RWPE2 (cell line): ENCODE measurements at places on chromosomes 6 and 20.
A peak's percentile ranks its signal among the peaks of the same experiment; 100 is the strongest.

- DNase-seq, result no peak
These were observed 70.4 kb upstream of the NFATC2 start for GRCh38 chr20:51612896-51613295.

DNA sequence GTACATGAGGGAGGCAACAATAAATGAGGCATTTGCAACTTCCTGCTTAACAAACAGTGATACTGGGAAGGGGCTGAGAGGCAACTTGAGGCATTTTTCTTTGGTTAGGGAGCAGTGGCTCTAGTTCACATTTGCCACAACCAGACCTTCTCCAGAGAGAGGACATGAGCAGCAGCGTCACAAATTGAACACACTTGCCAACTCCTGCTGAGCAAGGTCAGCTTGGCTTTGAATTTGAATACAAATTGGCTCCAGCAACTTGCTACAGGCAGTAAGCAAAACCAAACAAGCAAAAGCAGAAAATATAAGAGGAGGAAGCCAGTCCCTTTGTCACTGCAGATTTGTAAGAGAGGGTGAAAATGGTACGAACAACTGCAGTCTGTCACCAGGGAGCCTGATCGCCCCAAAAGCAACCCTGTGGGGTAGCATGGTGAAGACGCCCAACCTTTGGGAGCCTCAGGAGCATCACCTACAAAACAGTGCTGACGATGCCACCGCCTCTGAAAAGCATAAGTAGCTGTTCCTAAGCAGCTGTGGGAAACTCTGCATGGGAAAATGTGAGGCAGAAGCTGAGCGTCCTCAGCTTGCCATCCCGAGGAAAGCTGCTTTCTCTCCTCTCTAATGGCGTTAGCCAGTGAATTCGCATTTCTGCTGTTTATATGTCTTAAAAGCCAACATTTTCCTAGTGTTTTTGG is 378.7 kb downstream of the RNGTT start:
- DNase-seq, result no peak

GRCh38 chr6:113120582-113121285 is 736.4 kb upstream of the MARCKS start:
- peak; percentile 75 for DNase-seq

GRCh38 chr6:20182926-20183521 is 29.2 kb downstream of the MBOAT1 start:
- peak; percentile 66 for DNase-seq

DNA sequence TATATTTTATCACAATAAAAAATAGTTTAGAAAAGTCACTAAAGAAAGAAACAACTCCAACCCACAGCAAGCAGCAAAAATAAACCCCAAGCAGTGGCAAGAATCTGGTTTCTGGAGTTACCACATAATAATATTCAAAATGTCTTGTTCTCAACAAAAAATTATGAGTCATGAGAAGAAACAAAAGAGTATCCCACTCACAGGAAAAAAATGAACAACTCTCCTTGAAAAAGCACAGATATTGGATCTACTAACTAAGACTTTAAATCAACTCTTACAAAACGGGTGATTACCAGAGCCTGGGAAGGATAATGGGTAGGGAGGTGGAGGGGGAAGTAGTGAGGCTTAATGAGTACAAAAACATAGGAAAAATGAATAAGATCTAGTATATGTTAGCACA is 425.6 kb downstream of the PLCB1 start:
- DNase-seq, result no peak

GRCh38 chr20:16295534-16295933 is 277.7 kb downstream of the KIF16B start:
- no peak for DNase-seq

- DNase-seq, result peak; percentile 81
These were observed 10.3 kb upstream of the LPIN3 start for GRCh38 chr20:41330343-41330720.

DNA sequence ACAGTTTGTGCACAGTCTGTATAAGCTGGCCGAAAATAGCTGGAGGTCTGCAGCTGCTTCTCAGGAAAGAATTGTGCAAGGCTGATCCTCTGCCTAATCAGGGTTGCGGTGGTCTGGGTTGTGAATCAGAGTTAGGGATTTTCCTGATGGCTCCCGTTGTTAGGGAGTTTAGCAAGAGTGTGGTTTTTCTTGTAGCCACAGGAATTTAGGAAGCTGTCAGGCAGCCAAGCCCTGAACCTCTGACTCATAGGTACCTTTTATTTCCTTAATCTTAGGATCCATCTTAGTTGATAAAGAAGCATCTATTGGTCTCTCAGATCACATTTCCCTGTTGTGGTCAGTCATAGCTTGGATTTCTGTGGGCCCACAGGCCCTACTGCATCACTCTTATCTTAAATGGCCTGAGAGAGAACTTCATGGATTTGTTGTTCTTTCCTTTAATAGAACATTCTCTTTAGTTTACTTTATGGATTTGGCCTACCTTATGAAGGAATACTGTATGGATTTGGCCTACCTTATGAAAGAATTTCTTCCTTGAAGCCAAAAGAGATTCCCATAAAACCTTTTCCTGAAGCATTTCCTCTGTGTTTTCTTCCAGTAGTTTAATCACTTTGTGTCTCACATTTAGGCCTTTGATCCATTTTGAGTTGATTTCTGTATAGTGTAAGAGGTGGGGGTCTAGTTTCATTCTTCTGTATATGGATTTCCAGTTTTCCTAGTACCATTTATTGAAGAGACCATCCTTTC is 10.3 kb downstream of the KIF25 start:
- peak; percentile 84 for DNase-seq

DNA sequence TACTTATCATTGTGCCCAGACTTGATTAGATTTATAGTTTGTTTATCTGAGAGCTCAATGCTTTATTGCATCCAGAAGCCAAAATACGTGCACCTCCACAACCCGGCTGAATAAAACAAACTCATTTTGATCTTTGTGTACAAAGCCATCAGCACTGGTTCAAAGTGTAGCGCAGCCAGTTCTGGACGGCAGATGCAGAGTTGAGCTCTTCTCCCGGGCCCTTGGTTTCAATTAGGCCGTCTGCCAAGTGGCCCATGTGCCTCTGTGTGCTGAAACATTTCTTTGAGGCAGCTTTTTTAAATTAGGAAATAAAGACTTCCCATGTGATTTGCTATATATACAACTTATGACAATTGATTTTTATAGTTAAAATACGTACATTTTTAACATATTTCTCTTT is 96.2 kb upstream of the RSPO3 start:
- no peak for DNase-seq

- no peak for DNase-seq
These were observed 246.2 kb downstream of the FOXC1 start for GRCh38 chr6:1855890-1856289.

GRCh38 chr6:52363228-52363867 is 1.4 kb downstream of the PAQR8 start:
- DNase-seq, result no peak

DNA sequence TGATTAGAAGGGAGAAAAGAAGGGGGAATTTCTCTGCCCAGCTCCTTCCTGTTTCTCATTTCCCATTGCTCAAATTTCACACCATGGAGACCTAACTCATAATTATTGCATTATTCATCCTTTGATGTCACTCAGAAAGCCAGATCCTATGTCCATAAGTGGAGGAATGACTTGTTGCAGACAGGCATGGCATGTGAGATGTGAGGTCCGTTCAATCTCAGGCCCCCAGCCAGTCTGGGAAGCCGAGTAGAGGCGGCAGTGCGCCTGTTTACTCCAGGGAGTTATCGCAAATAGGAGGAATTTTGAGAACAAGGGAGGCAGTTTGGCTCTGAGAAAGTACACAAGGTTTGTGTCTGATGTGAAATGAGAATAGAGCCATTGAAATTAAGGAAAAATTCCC is 26.9 kb upstream of the MOCS1 start:
- DNase-seq, result no peak

GRCh38 chr20:40860487-40860902 is 168.1 kb upstream of the TOP1 start:
- no peak for DNase-seq

- no peak for DNase-seq
These were observed 644 bp downstream of the RBL1 start for GRCh38 chr20:37095108-37095598.

DNA sequence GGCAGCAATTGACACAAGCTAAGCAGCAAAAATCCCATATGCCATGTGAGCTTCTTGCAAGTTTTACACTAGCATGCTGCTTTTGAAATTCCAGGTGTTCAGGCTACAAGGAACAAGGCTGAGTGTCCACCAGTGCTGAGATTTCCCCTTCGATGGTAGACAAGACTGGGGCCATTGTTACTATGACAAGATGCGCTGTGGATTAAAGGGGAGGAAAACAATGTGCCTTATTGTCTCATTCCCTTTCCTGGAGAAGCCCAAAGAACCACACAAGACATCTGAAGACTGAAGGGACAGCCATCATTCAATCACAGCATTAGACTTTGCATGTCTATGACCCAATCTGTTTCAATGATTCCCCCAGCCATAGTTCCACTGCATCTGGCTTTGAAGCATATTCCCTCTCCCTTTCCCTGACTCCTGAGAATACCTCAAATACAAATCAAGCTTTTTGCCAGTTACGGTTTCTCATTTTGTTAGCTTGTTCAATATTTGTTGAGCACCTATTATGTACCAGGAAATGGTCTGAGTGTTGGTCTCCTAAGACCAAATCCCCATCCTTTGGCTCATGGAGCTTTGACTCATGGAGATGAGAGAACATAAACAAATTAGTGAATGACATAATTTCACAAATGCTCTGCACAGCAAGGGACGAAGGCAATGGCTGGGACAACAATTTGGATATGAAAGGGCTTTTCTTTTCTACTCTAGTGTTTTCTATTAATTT is 23.4 kb upstream of the SCGN start:
- no peak for DNase-seq

DNA sequence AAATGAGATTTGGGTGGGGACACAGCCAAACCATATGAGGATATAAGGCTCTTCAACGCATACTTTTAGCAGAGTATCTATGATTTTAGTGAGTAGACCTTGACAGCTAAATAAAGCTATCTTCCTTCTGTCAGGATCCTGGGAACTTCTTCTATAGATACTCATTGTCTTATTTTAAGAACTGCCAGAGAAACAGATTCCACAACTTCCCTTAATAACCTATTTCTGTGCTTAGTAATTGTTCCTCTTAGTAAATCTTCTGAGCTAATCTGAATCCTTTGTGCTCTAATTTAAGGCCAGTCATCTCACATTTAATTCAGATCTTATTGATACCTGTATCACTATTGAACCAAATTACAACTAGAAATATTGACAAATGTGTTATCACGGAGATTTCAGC is 64.0 kb upstream of the CEP85L start:
- no peak for DNase-seq

DNA sequence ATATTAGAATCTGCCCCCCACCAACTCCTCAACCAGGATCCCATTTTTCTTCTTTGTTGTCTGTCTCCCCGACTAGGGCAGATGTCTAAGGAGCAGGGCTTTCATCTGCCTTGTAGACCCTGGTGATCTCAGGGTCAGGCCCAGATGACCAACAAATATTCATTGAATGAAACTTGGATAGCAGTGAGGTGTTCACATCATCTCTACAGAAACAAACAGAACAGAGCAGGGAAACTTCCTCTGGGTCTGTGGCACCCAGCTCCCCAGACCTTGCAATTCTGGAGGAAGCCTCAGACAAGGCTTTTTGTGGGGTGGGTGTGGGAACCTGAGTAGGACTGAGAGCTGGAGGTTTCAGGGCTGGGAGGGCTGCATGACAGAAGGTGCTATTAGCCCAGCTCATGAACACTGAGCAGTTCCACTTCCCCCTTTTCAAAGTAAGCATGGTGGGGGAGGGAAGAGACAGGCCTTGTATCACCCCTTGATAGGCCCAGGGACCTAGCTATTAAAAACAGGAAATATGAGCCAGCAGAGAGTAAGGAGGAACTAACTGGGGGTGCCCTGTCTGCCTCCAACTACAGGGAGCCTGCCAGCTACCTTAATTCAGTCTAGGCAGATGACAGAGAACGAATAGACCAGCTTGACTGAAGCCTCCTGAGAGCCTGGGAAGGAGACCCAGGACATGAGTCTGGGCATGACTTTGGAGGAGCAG is 37.3 kb upstream of the TOP1 start:
- peak; percentile 63 for DNase-seq

DNA sequence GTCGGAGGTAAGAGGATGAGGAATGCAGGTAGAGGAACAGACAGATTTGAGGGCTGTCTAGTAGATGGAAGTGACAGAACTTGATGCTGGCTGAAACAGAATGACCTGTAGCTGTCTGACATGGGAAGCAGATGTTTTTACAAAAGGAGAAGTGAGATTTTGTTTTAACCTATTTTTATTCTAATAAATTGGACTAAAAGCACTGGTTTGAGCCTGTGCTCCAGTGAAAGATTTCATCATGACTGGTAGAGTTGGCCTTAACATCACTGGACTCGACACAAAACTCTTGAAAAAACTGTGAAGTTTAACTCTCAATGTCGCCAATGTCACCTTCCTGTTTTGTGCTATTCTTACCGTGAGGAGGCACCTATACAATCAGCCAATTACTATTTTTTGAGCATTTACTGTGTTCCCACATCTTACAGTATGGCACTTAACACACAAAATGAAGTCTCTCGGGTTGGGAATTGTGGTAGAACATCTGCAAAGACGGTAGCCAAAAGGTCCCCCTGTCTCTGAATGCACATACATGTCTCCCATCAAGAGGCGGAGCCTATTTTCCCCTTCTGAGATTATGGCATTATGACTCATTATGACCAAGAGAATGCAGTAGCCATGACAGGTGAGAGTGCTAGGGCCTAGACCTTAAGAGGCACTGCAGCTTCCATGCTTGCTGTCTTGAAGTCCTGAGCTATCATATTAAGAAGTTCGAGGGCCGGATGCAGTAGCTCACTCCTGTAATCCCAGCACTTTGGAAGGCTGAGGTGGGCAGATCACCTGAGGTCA is 93.2 kb downstream of the FOXF2 start:
- no peak for DNase-seq

GRCh38 chr6:30483677-30484279 is 5.5 kb upstream of the HLA-E start:
- no peak for DNase-seq

DNA sequence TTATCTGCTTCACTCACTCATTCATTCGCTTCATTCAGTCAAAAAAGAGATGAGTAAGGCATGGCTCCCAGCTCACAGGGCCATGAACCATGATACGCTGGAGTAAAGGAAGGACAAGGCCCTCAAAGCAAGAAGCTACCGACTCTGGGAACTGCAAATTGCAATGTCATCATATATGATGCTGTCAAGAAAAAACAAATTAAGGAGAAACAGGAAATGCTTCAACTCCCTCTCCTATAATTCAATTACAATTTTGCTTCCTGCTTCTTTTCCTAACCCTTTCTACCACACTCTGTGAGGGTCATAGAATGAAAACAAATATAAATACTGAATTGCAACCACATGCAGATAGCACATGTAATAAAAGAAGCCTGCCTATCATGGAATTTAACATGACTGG is 725.7 kb upstream of the FLRT3 start:
- no peak for DNase-seq

DNA sequence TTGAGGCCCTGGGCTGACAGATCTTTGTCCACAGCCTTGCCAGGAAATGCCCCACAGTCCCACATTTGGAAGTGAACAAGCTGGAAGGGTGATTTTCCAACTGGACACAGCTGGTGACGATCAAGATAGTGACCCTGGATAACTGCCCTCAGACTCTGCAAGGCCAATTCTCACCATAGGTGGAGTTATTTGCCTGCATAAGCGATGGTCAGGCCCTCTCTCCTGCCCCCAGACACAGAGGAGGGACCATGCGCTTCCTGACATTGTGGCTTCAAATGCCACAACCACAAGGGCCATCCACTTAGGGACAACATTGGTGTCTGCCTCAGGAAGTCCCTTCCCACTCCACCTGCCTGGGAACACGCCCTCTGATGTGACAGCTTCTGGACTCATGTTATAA is 96.0 kb downstream of the JPH2 start:
- peak; percentile 65 for DNase-seq
